Muscle of leg (tissue), 16 donors: ENCODE measurements at places on chromosomes 11 and 22.

DNA sequence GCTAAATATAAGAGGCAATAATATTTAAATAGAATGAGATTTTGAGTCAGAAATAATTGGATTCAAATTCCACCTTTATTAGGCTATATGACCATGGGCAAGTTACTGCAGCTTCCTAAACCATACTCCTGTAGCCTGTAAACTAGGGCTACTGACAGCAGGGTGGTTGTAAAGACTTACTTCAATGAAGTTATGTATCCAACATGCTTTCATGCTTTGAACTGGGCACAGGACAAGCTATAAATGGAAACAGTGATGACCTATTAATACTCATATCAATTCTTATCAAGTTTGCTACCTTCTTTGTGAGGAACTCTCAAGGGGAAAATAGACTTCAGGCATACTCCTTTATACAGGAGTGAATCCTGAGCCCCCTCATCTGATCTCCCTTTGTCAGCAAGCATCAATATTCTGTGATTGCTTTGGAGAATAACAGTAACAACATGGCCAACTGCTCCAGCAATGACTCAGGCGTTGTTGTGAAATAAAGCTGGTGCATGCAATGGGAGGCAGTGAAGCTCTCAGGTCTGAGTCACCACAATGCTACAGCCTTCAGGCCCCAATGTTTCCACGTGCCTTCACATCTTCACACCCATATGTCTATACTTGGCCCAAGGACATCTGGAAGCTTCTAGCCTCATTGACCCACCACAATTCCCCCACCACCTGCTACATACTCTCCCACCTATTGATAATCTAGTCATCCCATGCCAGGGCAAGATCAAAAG lies 102.5 kb downstream of the KCNA4 start:
- H3K27me3 ChIP-seq = no peaks in the 10 kb centered on the region
- H3K4me1 ChIP-seq = no peaks in the 10 kb centered on the region
- H3K4me3 ChIP-seq = no peak overlapping the region

- H3K27me3 ChIP-seq = no peaks in the 10 kb centered on the region
- peak overlapping the region; percentile 87 for H3K27ac ChIP-seq
- H3K4me3 ChIP-seq = no peak overlapping the region
- H3K36me3 ChIP-seq = no peaks in the 10 kb centered on the region
Observed at GRCh38 chr11:27201454-27202302, 161.1 kb downstream of the BBOX1 start.

DNA sequence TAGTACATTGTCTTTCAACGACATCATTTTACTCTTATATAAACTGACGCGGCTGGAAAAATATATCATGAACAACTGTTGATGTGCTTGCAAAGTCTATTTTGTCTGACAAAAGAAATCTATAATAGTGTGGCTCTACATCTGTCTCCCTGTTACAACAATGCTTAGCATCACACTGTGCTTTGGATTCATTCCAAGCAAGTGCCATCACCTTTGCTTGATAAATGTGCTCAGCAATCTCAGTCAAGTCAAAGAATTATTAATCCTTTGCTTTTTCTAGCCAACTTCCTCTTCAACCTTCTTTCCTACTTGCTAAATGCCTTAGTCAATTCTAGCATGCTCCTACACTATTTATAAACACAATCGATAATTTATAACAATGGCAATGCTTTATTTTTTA lies 140.5 kb downstream of the FCHSD2 start:
- H3K27me3 ChIP-seq = no peaks in the 10 kb centered on the region
- H3K4me1 ChIP-seq = peaks cover 3% of the 10 kb centered on the region
- no peak for DNase-seq
- peaks cover 2% of the 10 kb centered on the region for H3K36me3 ChIP-seq

DNA sequence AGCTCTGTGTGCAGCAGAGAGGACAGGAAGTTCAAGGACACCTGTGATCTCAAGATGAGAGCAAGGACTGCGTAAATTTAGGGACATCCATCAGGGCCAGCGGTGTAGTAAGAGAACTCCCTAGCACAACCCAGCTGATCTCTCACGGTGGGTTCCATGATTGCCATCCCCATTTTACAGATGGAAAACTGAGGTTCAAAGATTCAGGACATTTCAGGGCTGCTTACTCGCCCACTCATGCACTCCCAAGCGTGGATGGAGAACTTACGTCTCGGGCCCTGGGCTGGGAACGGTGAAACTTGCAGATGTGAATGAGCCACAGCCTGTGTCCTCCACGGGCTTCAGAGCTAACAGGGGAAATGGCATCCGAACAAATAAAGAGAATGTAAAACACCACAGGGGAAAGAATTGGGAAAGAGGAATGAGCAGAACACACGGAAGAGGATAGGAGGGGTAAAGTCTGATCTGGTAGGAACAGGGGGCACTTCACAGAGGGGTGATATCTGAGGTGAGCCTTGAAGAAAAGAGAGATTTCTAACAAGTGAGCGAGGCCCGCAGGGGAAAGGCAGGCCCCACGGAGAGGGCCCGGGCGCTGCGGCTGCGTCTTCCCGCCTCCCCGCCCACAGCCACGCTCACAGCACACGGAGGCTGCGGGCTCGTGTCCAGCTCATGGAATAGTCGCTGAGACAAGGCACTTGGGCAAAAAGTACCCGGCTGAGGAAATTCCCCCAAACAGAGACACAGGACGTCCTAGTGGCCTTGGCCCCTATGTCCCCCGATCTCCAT lies 55.9 kb downstream of the RPUSD4 start:
- no peak for DNase-seq
- peaks cover 7% of the 10 kb centered on the region for H3K27me3 ChIP-seq
- no peak overlapping the region for H3K27ac ChIP-seq
- H3K4me3 ChIP-seq = no peak overlapping the region

- peaks cover 26% of the 10 kb centered on the region for H3K27me3 ChIP-seq
- H3K27ac ChIP-seq = no peak overlapping the region
- H3K4me1 ChIP-seq = no peaks in the 10 kb centered on the region
- H3K36me3 ChIP-seq = no peaks in the 10 kb centered on the region
Observed at GRCh38 chr22:43320943-43321900, 21.9 kb downstream of the SCUBE1 start.

DNA sequence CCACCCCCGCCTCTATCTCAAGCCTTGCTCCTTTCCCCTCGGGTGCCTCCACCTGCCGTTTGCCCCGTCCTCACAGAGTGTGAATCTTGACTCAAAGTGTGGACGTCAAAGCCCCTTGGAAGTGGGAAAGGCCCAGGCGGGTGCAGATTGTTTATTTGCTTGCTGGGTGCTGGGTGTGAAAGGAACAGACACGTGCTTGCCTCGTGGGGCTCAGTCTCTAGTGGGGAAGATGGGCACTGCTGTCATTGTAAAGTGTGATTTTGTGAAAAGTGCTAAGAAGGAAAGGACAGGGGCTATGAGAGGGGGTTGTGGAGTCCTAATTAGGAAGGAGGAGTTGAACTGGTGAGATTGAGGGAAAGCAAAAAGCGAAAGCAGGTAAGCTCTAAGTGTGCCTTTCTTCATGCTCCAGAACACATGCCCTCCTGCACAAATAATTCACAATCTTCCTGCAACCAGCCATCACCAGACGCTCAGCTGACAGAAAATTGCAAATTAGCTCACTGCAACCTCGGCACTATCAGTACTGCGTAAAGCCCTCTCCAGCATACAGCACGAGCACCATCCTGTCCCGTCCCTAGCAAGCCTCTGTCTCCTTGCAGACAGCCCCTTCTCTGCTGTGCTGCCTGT lies 9.7 kb upstream of the GCAT start:
- H3K27me3 ChIP-seq = peaks cover 2% of the 10 kb centered on the region
- H3K4me3 ChIP-seq = no peak overlapping the region
- H3K27ac ChIP-seq = no peak overlapping the region
- no peaks in the 10 kb centered on the region for H3K36me3 ChIP-seq
- DNase-seq = no peak
- peaks cover 10% of the 10 kb centered on the region for H3K4me1 ChIP-seq

DNA sequence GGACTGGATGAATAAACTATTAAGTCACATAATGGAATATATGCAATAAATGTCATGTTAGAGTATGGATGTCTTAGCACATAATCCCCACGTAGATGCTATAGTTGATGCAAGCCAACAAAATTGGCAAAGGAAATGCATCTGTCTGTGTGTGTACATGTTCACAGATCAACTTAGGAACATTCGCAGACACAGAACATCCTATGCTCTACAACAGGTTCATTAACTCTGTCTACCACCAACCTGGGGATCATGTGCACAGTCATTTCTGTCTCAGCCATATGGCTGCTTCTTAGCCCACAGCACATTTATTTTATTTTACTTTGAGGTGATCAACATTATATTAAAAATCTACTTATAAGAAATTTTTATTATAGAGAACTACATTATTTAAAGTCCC lies 4.9 kb downstream of the MSANTD4 start:
- no peaks in the 10 kb centered on the region for H3K27me3 ChIP-seq
- no peak overlapping the region for H3K4me3 ChIP-seq
- no peaks in the 10 kb centered on the region for H3K4me1 ChIP-seq
- no peaks in the 10 kb centered on the region for H3K36me3 ChIP-seq
- no peak for DNase-seq
- no peak overlapping the region for H3K27ac ChIP-seq

- no peak overlapping the region for H3K4me3 ChIP-seq
- no peaks in the 10 kb centered on the region for H3K36me3 ChIP-seq
- H3K27ac ChIP-seq = no peak overlapping the region
- no peak for DNase-seq
Observed at GRCh38 chr11:16512899-16513241, 156.5 kb upstream of the SOX6 start.

DNA sequence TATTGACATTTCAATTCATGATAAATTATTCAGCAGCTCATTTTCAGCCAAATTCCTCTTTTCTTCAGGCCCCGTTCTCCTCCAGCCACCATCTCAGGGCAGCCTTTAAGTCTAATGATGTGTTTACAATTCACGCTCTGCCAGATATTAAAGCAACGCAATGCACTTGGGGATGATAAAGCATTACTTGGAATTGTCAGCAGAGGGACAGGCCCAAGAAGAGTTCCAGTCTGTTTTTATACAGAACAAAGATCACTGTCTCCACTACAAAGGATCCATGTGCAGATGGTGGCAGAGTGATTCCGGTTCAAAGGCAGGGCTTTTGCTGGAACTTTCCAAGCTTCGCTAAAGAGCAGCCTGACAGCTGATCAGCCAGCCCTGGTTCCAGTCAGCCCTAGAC lies 13.6 kb upstream of the GALNT18 start:
- no peak overlapping the region for H3K4me3 ChIP-seq
- peaks cover 2% of the 10 kb centered on the region for H3K27me3 ChIP-seq
- no peak overlapping the region for H3K27ac ChIP-seq
- no peaks in the 10 kb centered on the region for H3K36me3 ChIP-seq
- DNase-seq = peak; percentile 57
- H3K4me1 ChIP-seq = peaks cover 3% of the 10 kb centered on the region

GRCh38 chr11:80958361-80958760 lies 1517.5 kb upstream of the TENM4 start:
- peaks cover 3% of the 10 kb centered on the region for H3K4me1 ChIP-seq
- H3K27me3 ChIP-seq = no peaks in the 10 kb centered on the region
- H3K36me3 ChIP-seq = no peaks in the 10 kb centered on the region
- no peak overlapping the region for H3K4me3 ChIP-seq
- H3K27ac ChIP-seq = no peak overlapping the region

GRCh38 chr11:1567052-1567720 lies 4.9 kb downstream of the DUSP8 start:
- peaks cover 41% of the 10 kb centered on the region for H3K36me3 ChIP-seq
- DNase-seq = peak; percentile 47
- peak overlapping the region; percentile 9 for H3K27ac ChIP-seq
- peaks cover 54% of the 10 kb centered on the region for H3K4me1 ChIP-seq
- H3K4me3 ChIP-seq = no peak overlapping the region
- H3K27me3 ChIP-seq = peaks cover 5% of the 10 kb centered on the region

- H3K27me3 ChIP-seq = peaks cover 43% of the 10 kb centered on the region
- no peak overlapping the region for H3K27ac ChIP-seq
- H3K4me1 ChIP-seq = peaks cover 8% of the 10 kb centered on the region
- no peak overlapping the region for H3K4me3 ChIP-seq
Observed at GRCh38 chr11:71255800-71256479, 3.6 kb upstream of the SHANK2 start.

- peak; percentile 63 for DNase-seq
- no peaks in the 10 kb centered on the region for H3K36me3 ChIP-seq
- peaks cover 8% of the 10 kb centered on the region for H3K4me1 ChIP-seq
- no peak overlapping the region for H3K4me3 ChIP-seq
- H3K27me3 ChIP-seq = no peaks in the 10 kb centered on the region
Observed at GRCh38 chr11:35030716-35031213, 108.2 kb upstream of the CD44 start.

- H3K4me1 ChIP-seq = no peaks in the 10 kb centered on the region
- no peaks in the 10 kb centered on the region for H3K27me3 ChIP-seq
- no peak overlapping the region for H3K4me3 ChIP-seq
- H3K36me3 ChIP-seq = no peaks in the 10 kb centered on the region
Observed at GRCh38 chr11:129155745-129156144, 36.4 kb downstream of the ARHGAP32 start.

- no peaks in the 10 kb centered on the region for H3K27me3 ChIP-seq
- no peaks in the 10 kb centered on the region for H3K4me1 ChIP-seq
- no peak overlapping the region for H3K4me3 ChIP-seq
- peaks cover 86% of the 10 kb centered on the region for H3K36me3 ChIP-seq
Observed at GRCh38 chr22:21929253-21929652, 23.4 kb downstream of the PPM1F start.

- H3K27me3 ChIP-seq = no peaks in the 10 kb centered on the region
- no peaks in the 10 kb centered on the region for H3K36me3 ChIP-seq
- no peak overlapping the region for H3K27ac ChIP-seq
- H3K4me1 ChIP-seq = no peaks in the 10 kb centered on the region
- peak; percentile 73 for DNase-seq
Observed at GRCh38 chr11:95501761-95502266, 270.8 kb upstream of the SESN3 start.

GRCh38 chr11:113409526-113409925 lies 21.9 kb downstream of the ANKK1 start:
- no peak for DNase-seq
- H3K27me3 ChIP-seq = no peaks in the 10 kb centered on the region
- H3K27ac ChIP-seq = no peak overlapping the region
- H3K4me1 ChIP-seq = no peaks in the 10 kb centered on the region
- no peaks in the 10 kb centered on the region for H3K36me3 ChIP-seq

- H3K4me3 ChIP-seq = no peak overlapping the region
- H3K4me1 ChIP-seq = no peaks in the 10 kb centered on the region
- H3K27ac ChIP-seq = no peak overlapping the region
- H3K27me3 ChIP-seq = no peaks in the 10 kb centered on the region
- DNase-seq = no peak
Observed at GRCh38 chr11:95222817-95223216, 8.2 kb downstream of the SESN3 start.

DNA sequence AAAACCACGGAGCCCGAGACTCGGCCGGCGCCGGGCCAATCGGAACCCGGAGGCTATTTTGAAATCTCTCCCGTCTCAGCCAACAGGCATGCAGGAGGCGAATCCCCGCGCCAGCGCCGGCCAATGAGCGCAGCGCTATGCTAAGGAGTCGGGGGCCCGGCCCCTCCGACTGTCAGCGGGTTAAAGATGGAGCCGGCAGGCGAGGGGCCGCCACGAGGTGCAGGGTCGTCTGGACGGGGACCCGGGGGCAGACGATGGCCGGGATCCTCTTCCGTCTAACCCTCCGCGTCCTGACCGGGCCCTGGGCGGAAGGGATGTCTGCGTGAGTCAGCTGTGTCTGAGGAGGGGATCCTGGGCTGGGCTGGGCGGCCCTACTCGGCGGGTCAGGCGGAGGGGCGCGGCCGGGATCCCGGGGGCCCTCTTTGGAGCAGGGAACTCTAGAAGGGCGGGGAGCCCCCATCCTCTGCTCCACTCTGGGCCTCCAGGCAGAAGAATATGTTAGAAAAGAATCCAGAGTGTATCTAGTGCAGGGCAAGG lies 10.0 kb downstream of the SDF2L1 start:
- no peaks in the 10 kb centered on the region for H3K27me3 ChIP-seq
- peaks cover 13% of the 10 kb centered on the region for H3K36me3 ChIP-seq
- H3K4me1 ChIP-seq = peaks cover 24% of the 10 kb centered on the region
- H3K4me3 ChIP-seq = peak overlapping the region; percentile 69
- DNase-seq = peak; percentile 96

- H3K4me3 ChIP-seq = no peak overlapping the region
- no peak for DNase-seq
- no peak overlapping the region for H3K27ac ChIP-seq
- H3K36me3 ChIP-seq = no peaks in the 10 kb centered on the region
Observed at GRCh38 chr11:39741066-39741465, 1718.4 kb downstream of the LRRC4C start.
